Stimulated activated CD8-positive, alpha-beta memory T cell treated with anti-CD3 and anti-CD28 coated beads, Interleukin-4, amount 100 ng/mL, for 4 hours (primary cell): ENCODE measurements at places on chromosomes 6 and 20.

DNA sequence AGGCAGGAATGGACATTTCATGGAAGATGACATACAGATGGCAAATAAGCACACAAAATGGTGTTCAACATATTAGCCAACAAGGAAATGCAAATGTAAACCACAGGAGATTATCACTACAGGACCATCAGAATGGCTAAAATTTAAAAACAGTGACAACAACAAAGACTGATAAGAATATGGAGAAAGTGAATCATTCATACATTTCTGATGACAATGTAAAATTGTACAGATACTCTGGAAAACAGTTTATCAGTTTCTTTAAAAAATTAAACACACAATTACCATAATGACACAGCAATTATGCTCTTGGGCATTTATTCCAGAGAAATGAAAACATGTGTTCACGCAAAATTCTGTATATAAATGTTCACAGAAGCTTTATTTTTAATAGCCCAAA lies 105.8 kb upstream of the RUNX2 start:
- DNase-seq, result no peak

DNA sequence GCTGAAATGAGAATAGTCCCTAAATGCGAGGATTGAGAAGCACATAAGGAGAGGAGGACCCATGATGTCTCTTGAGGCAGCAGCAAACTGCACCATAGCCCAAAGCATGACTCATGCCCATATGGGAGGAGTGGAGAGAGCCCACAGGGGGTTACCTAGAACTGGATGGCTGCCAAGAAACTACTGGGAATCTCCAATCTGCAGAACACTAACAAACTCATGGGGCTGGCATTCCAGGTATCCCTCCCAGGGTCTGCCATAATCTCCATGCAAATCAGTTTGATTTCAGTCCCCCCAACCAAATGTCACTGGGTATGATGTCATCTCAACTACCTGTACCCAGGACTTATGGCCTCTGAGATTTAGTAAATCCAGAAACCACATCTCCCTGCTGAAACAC lies 410.5 kb downstream of the PTPRT start:
- no peak for DNase-seq

- no peak for DNase-seq
Measured at GRCh38 chr6:44297063-44298038, 15.8 kb downstream of the AARS2 start.

DNA sequence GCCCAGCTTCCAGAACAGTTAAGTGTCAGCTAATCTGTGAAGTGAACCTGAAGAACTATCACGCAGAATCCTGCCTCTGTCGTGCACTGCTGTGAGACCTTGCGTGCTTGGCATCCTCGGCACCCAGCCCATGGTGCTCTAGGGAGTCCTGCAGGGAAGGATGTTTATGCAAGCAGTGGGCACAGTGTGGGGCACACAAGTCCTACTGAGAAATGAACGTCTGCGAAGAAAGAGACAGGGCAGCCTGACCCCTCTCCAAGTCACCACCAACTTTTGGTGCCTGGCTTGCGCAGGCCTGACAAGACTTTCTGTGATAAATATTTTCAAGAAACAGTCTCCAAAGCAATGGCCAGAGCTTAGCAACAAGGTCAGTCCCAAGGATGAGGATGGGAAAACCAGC lies 68.0 kb downstream of the MYH7B start:
- no peak for DNase-seq

DNA sequence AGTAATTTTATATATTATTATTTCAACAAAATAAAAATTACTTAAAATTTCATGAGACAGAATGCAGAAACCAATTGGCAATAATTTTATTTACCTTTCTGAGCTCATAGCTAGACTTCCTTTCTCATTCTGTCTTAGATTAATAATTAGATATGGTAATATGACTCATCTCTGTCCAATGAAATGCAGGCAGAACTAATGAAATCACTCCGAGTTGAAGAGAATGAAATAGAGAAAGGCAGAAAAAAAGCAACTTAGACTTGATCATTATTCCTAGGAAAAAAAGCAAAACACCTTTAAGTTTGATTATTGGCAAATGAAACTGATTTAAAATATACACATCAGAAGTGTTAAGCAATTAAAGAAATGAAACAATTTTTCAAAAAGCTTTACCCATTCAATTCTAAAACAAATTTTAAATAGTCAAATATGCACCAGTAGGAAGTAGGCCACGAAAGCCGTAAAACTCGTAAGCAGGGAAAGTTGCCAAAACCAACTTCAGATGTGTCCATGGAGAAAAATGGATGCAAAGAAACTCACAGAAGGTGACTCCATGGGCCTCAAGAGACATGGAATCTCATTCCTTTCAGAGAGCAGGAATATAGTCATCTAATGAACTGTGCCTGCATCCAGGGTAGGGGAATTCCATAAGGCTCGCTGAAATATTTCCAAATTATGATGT lies 293.8 kb upstream of the RGS17 start:
- no peak for DNase-seq

DNA sequence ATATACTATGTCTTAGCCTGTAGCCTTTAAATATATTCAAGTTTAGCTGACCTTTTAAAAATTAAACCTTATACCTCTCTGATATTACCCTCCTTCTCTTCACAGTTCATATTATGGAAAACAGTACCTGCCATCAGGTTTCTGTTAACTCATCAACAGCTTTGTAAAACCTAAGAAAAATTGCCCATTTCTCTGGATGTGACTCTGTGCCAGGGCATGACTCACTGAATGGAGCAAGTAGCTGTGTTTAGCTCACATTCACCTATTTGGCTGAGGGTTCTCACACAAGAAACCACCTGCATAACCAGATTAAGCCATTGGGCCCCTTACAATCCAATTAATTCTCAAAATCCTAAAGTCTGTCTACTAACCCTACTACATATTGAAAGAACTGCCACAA lies 678.8 kb upstream of the MARCKS start:
- no peak for DNase-seq

- no peak for DNase-seq
Measured at GRCh38 chr6:152946995-152947394, 35.8 kb downstream of the FBXO5 start.

GRCh38 chr20:61970357-61970756 lies 95.3 kb downstream of the TAF4 start:
- no peak for DNase-seq

GRCh38 chr6:159109391-159109790 lies 59.8 kb upstream of the FNDC1 start:
- no peak for DNase-seq

DNA sequence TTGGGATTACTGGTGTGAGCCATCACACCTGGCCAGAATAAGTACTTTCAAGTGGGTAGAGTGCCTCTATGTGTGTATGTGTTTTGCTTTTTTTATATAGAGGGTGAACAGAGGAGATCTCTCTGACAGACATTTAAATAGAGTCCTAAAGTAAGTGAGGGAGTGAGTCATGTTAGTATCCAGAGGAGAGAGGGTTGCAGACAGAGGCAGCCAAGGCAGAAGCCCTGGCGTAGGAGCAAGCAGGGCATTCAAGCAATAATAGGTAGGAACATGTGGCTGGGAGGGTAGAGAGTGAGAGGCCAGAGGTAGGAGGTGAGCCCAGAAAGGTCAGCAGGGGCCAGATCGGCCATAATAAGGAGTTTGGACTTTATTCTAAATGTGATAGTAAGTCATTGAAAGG lies 48.9 kb downstream of the PHF20 start:
- no peak for DNase-seq

GRCh38 chr6:1516742-1517520 lies 92.8 kb upstream of the FOXC1 start:
- no peak for DNase-seq

DNA sequence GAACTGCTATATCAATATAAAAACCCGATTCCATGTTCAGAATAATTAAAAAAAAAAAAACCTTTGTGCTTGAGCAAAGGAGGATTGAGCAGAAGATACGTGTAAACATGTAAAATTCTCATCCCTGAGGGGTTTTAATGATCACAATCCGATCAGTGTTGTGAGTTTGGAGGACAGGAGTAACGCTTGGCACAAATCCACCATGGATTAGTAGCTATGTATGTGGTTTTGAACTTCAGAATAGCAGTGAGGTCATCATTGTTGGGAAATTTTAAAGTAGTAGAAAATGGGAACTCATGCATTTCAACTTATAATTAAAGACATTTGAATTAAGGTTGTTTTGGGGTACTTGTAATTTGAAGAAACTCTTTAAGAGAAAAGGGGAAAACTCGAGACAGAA lies 203.2 kb downstream of the RPS12 start:
- DNase-seq, result no peak

DNA sequence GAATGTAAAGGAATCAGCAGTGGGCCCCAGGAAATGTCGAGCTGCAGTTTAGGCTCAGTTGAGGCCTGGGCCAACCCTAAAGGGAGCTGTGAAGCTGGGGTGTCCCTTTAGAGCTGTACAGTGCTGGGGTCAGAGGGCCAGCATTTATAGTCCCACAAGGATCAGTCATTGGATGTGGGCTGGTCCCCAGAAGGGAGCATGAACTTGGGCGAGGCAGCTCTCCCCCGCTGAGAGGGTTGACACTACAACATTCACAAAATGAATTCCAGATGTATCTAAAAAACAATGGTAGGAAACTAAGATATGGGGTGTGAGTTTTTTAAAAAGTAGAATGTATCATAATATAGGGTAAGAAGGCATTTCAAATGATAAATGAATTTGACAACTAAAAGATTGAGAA lies 29.7 kb upstream of the TMX4 start:
- DNase-seq, result no peak

DNA sequence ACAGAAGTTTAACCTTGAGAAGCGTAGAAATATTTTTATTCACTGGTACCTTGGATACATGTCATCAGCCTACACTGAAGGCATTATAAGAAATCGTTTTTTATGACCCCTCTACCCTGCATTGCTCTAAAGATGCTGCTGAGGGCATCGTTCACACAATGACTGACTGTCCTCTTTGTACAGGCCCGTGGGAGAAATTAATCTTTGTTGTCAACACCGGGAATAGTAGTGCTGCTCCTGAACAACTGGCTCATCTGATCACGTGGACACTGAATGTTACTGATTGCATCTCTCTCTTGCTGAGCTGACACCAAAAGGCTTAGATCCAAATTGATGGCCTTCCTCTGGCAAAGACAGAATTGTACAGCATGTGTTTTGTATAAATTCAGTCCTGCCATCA lies 157.1 kb upstream of the SMLR1 start:
- DNase-seq, result no peak

DNA sequence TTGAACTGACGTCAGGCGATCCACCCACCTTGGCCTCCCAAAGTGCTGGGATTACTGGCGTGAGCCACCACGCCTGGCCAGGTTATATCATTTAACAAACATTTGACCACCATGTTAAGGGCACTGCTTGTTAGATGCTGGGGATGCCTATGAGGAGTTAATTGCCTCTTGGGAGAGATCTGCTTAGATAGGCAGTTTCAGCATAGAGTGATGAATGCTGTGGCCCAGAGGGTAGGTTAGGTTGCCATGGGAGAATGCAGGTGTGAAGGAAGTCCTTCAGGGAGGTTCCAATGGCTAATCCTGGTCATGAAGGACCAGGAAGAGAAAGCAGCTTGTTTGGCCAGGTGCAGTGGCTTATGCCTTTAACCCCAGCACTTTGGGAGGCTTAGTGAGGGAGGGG lies 17.0 kb downstream of the PHF20 start:
- DNase-seq, result no peak

GRCh38 chr6:117195728-117196127 lies 69.6 kb upstream of the VGLL2 start:
- no peak for DNase-seq
